Natural killer cell treated with Interleukin-12 subunit alpha and Interleukin-12 subunit beta and Interleukin-15 and Interleukin-18, amount 100 ng/mL, for 72 hours (primary cell): ENCODE measurements at places on chromosomes 3 and 15.

GRCh38 chr15:27086805-27087204, 115.8 kb downstream of the GABRG3 start:
- no peak for DNase-seq

DNA sequence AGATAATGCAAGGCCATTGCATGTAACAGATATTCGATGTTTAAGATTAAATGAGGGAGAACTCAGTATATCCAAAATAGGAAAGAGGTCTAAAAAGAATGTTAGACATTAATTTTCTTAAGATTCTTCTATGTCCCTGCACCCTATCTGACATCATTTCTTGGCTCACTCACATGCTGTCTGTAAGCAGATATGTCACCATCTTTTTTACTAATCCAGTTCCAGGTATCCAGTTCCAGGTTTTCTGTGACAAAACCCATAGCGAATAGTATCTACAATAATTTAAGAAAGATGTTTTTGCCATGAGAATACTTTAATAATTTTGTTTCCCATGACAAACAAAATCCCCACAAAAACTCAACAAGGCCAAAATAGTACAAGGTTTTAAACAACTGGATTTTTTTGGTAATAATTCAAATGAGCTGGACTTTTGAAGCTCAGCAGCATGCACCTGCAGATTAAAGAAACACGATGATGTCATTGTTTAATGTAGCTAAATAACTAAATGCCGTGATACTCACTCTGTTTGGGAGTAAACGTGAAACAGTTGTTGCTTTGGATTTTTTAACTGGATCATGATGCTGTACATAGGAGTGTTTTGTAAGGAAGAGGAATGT, 867.6 kb downstream of the EPHA3 start:
- DNase-seq: no peak

GRCh38 chr3:158220575-158220974, 110.7 kb downstream of the RSRC1 start:
- DNase-seq: no peak

DNA sequence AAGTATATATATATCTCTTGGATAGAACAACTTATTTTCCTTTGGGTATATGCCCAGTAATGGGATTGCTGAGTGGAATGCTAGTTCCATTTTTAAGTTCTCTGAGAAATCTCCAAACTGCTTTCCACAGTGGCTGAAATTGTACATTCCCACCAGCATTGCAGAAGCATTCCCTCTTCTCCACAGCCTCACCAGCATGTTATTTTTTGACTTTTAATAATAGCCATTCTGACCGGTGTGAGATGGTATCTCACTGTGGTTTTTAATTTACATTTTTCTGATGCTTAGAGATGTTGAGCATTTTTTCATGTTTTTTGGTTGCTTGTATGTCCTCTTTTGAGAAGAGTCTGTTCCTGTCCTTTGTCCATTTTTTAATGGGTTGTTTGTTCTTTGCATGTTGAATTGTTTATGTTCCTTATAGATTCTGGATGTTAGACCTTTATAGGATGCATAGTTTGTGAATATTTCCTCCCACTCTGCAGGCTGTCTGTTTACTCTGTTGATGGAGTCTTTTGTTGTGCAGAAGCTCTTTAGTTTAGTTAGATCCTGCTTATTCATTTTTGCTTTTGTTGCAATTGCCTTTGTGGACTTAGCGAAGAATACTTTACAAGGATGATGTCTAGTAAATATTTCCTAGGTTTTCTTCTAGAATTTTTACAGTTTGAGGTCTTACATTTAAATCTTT, 82.7 kb upstream of the NR2F2 start:
- no peak for DNase-seq

DNA sequence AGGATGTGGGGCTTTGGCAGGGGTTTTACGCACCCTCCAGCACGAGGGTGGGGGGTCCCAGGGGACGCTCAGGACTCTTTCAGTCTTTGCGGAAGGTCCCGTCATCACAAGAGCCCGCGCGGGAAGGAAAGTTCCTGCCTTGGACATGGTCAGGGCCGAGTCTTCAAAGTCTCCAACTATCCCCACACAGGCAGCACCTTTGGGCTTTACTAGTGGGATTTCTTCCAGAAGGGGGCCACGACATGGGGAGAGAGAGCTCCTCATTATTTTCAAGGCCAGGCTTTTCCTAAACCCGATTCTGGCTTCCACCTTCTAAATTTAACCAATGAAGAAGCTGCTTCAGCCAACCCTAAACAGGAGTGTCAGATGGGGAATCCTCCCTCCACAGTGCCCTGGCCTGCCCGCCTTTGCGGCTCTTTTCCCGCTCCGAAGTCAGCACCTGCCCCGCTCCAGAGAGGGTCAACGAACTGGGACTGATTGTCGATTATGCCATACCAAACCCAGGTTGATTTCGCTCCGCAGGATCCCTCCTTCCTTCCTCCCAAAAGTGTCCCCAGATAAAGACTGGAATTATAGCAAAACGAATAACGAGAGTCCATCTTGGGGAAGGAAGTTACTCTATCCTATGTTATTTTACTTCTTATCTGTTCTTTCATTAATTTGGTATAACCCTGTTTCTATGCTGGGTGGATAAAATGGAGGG, 11.0 kb downstream of the SHOX2 start:
- DNase-seq: no peak

GRCh38 chr3:42908675-42909074, 2.7 kb downstream of the ZNF662 start:
- no peak for DNase-seq

DNA sequence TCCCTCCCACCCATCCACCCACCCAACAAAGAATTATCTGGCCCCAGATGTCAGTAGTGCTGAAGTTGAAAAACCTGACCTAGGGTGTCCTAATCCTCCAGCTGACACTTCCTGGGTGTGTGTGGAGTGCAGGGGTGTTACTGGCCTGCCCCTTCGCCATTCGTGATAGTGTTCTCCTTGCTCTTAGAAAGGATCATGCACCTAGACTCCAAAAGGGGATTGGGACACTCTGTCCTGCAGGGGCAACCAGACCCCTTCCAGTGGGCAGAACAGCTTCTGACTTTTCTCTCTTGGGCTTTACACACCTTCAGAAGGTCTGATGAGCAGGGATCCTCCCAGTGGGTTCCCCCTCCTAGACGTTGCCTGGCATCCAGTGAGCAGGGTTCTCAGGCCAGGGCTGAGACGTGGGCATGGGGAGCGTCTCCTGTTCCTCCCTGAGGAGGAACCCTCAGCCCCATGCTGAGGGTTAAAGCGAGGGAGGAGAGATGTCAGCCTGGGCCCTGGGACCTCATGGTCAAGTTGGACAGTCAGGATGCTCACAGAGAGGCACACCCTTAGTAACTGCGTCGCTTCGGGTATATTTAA, 75.0 kb downstream of the AAGAB start:
- DNase-seq: no peak

GRCh38 chr15:40075298-40076044, 33.2 kb downstream of the BMF start:
- DNase-seq: no peak

GRCh38 chr15:65521350-65521749, 3.9 kb upstream of the DPP8 start:
- DNase-seq: no peak

- DNase-seq: no peak
Measured at GRCh38 chr3:133301194-133301593, 98.7 kb upstream of the BFSP2 start.

DNA sequence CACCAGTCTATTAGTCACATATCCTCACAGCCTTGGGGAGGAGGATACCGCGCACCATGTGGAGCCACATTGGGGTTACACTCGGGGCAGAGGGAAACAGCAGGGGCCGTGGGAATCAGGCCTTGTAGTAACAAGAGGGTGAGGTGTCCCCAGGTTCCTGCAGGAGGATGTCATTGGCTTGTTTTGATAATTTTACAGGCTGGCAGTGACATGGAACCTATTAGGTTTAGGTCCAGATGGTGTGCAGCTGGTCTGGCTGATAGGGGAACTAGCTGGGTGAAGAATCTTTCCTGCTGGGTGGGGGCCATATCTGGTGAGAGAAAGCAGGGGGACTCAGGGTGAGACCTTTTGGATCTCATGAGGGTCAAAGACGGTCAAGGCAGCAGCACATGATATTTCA, 9.8 kb upstream of the MEF2A start:
- no peak for DNase-seq

DNA sequence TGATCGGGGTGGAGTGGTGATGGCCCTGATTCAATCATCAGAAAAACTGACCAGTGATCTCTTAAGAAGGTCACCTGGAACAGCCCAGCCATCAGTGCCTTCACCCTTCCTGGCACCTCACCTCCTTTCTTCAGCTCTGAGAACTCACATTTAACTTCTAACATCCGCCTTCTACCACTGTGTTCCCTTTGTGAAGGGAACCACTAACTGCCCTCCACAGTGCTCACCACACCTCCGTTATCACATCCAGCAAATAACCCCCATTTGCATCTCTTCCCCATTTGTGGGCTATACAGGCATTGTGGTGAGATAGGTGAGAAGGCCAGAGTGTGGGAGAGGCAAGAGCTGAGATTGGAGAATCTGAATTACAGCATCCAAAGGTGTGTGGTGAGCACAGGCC, 107.4 kb downstream of the PLCL2 start:
- no peak for DNase-seq

- DNase-seq: no peak
Measured at GRCh38 chr15:74988007-74988800, 7.2 kb upstream of the SCAMP5 start.

DNA sequence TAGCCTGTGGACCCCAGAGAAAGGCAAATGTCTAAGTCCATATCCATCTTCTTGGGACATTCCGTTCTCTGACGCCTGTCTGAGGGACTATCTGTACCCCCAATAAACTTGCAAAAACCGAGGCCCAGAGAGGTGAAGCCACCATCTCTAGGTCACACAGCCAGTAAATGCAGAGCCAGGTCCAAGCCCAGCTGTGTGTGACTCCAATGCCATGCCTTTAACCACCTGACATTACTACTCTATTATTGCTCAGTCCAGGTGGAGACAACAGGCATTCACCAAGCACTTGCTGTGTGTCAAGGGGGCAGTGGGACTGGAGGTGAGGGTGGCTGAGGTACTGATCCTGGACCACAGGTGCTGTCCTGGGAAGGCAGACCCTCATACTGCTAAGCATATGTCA, 25.4 kb downstream of the CYP8B1 start:
- DNase-seq: no peak

- DNase-seq: no peak
Measured at GRCh38 chr3:48795997-48796732, 51.5 kb downstream of the PRKAR2A start.

DNA sequence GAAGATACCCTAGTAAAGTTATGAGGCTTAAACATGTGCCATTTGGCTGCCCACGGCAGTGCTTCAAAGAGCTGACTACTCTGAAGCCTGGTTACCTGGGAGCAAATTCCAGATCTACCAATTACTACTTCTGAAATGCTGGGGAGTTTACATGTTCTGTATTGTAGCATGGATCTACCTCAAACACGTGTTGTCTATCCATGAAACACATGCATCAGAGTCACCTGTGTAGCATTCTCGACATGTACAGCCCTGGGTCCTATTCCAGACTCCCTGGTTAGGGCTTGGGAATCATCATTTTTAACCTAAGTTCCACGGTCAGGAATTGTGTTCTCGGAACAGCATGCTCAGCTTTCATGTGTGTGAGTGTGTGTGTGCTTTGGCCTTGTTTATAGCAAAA, 599.3 kb upstream of the MDFIC2 start:
- no peak for DNase-seq

DNA sequence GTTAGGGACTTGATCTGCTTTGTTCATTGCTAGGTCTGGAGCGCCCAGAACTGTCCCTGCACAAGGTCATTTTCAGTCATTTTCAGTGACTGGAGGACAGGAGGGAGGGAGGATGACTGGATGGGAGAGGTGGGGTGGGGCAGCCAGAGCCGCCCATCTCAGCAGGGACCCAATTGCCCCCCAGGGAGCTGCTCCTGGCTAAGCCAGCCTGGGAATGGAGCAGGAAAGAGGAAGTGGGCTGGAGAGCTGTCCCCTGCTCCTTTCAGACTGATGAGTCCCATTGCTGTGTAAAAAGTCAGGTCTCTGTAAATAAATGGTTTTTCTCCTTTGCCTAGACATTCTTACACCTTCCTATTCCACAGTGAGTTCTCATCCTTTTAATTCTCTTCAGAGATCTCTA, 98.4 kb upstream of the RAD18 start:
- no peak for DNase-seq

GRCh38 chr3:153835540-153835939, 285.6 kb upstream of the ARHGEF26 start:
- no peak for DNase-seq

GRCh38 chr15:58312031-58312430, 119.8 kb upstream of the LIPC start:
- no peak for DNase-seq

DNA sequence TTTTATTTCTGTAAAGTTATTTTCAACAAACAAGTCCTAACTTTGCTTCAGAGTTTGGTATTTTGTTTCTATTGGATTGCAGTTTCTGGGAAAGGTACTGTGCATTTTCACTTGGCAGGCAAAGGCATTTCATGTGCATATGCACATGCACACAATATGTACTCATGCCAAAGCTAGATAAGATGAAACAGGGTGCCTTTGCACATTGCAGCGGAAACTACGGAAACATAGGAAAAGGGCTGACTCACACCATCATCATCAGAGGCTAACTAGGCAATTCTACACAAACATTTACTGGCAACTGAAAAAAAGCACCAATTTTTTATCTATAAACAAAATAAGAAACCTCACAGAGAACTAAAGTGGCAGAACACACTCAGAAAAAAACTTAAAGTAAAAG, 550.6 kb upstream of the NECTIN3 start:
- DNase-seq: no peak

DNA sequence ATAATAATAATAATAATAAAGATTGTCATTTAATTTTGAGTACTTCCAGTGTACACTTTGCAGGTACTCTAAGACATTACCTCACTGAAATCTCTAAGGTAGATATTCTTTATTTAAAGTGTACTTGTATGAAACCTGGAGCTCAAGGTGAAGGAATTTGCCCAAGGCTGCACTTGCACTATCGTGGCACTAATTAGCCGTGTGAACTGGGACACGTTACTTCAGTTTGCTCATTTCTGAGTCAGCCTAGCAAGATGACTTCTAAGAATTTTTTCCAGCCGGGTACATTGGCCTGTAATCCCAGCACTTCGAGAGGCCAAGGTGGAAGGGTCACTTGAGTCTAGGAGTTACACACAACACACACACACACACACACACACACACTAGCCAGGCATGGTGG, 33.5 kb downstream of the MLH1 start:
- DNase-seq: no peak

- no peak for DNase-seq
Measured at GRCh38 chr3:13176445-13176844, 103.2 kb upstream of the IQSEC1 start.

DNA sequence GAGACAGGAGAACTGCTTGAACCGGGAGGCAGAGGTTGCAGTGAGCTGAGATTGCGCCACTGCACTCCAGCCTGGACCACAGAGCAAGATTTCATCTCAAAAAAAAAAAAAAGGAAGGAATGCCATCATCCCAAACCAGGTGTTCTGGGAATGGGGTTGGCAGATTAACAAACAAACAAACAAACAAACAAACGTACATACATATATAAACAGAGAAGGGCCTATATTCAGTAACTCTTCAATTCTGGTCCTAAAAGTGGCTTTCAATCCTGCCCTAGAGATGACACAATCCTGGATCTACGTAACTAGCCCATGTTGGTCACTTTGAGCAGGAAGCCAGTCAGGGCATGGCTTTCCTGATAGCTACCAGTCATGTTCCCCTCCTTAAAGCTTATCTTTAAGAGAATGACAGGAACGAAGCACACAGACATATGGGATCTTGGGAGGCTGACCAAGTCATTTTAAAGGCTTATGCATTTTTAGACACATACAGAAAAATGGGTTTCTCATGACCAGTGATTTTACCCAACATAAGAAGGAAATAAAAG, 29.9 kb upstream of the RAB11A start:
- no peak for DNase-seq
